Aortic smooth muscle cell (primary cell): ENCODE measurements at places on chromosomes 5 and 9. TPM values are rescaled to one million over a fixed set of nuclear protein-coding genes. Genes with fewer than 3 reads are reported as not detected.

Gene HOMER1
- total RNA-seq, result 3.6 and 4.5 TPM in 2 replicates

Gene ANKRD31
- total RNA-seq, result 0.06 and 0.13 TPM in 2 replicates

Gene FRMPD1
- not detected in 2 replicates for total RNA-seq

Gene PTBP3
- total RNA-seq, result 12.9 and 13.4 TPM in 2 replicates

Gene FOXD4L6
- 0.06 TPM in 1 of 2 replicates, not detected in the other for total RNA-seq

Gene CCDC171
- 2.4 and 2.9 TPM in 2 replicates for total RNA-seq

Gene F2RL1
- total RNA-seq, result 7.5 and 24.3 TPM in 2 replicates

Gene EGR1
- 1.3 and 16.2 TPM in 2 replicates for total RNA-seq

Gene CD74
- total RNA-seq, result 1.5 and 1.6 TPM in 2 replicates

Gene HEMGN
- total RNA-seq, result not detected in 2 replicates

Gene TAS2R1
- total RNA-seq, result not detected in 2 replicates

Gene ADAMTS12
- total RNA-seq, result 3.7 and 5.3 TPM in 2 replicates

Gene C5
- total RNA-seq, result 8.2 and 10.9 TPM in 2 replicates

Gene CCDC183
- 0.19 and 0.26 TPM in 2 replicates for total RNA-seq

Gene SLC6A7
- total RNA-seq, result 0.06 TPM in 1 of 2 replicates, not detected in the other

Gene XPA
- 9.2 and 12.6 TPM in 2 replicates for total RNA-seq

Gene ARID3C
- 0.31 TPM in 1 of 2 replicates, not detected in the other for total RNA-seq

Gene DDX4
- not detected in 2 replicates for total RNA-seq

Gene PCDHA4
- total RNA-seq, result 0.26 and 0.37 TPM in 2 replicates

Gene C9orf153
- total RNA-seq, result 0.25 and 0.26 TPM in 2 replicates
